ENCODE measurements at places on chromosomes 16 and 17.

DNA sequence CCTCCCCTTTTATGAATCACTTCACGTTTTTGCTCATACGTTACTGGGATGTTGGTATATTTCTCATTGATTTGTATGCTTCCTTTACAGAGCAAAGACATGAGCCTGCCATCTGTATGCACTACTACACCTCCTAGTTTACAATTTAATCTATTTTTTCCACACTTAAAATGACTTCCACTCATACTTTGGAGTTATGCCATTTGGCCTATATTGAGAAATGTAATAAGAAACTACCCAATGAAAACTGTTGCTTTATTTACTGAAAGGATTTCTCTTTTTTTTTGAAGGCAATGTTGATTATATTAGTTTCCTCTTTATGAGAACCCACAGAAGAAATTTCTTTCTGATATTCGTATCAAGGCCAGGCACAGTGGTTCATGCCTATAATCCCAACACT is 43.1 kb downstream of the DUSP14 start:
- DNase-seq, result no peak

DNA sequence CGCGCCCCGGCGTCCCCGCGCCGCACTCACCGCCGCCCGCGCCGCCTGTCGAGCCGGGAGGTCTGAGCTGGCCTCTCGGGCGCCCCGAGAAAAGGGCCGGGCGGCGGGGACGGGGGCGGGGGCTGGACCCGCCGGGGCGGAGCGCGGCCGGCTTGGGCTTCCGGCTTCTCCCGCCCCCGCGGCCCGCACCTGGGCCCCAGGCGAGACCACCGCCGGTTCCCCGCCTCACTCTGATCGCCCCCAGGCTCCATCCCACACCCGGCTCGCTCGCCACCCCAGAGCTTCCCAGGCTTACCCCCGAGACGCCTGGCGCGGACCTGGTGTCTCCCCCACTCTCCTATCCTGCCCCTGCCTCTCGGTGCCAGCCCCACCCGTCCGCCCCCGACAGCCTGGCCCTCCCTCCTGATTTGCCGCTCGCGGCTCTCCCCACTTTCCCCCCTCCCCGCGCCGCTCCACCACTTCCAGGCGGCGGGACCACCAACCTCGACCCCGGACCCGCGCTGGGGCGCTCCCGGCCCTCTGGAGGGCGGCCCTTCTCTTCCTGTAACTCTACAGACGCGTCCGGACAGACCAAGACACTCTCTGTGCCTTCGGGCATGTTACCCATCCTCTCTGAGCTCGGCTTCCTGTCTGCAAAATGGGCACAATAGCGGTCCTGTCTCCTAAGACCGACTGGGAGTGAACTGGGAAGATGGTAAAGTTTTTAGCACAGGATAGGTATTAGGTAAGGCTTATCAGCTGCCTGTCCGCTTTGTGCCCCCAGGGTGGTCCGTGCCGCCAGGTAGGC is at the start of gene LITAF:
Gene LITAF, minus strand, starts transcription at position 64 of the 787 bp plus-strand sequence. CDS start 30,189 bp downstream, outside the sequence.
- DNase-seq, result peak; percentile 24

GRCh38 chr16:66366433-66367299 is at the start of gene CDH5:
CDH5 (plus strand) TSS chr16:66366691; CDS start chr16:66379338, 12,647 bp downstream.
- no peak for DNase-seq

- DNase-seq, result peak; percentile 44
Measured at GRCh38 chr17:43468691-43469139, 15.1 kb upstream of the DHX8 start.

GRCh38 chr16:8585857-8586256 is 4.5 kb downstream of the TMEM114 start:
- no peak for DNase-seq

- no peak for DNase-seq
Measured at GRCh38 chr16:22053921-22054341, 38.4 kb upstream of the VWA3A start.

DNA sequence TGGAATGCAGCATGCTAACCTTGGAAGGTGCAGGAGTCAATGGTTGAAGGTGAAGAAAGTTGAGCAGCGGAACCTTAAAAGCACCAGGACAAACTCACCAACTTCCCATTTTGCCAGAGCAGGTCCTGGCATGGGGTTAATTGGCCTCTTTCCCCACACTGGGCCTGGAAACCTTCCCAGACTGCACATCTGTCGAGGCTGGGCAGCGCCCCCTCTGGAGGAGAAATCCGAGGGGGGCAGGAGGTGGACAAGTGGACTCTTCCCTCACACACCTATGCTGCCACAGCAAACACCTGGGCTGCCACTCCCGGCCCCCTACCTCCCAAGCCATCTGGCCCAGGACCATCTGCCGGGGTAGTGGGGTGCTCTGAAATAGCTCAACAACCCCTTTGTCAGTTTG is 232.4 kb downstream of the CBLN1 start:
- DNase-seq, result no peak

- no peak for DNase-seq
Measured at GRCh38 chr16:78368121-78369102, 269.0 kb downstream of the WWOX start.

DNA sequence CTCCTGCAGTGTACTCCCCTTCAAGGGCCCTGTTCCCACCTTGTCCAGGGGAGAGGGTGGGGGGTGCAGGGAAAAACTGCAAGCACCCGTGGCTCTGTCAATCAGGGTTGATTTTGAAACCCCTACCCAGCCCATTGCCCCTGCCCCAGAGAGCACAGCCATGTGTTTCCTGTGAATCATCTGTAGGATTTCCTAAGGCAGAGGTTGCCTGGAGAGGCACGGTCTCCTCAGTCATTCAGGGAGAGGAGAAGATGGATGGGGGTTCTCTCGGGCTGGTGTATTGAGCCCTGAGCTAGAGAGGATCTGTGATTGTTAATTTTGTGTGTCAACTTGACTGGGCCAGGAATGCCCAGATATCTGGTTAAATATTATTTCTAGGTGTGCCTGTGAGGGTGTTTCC is 3.5 kb upstream of the AGRP start:
- DNase-seq, result no peak

GRCh38 chr16:86157616-86158247 is 258.8 kb downstream of the IRF8 start:
- no peak for DNase-seq

DNA sequence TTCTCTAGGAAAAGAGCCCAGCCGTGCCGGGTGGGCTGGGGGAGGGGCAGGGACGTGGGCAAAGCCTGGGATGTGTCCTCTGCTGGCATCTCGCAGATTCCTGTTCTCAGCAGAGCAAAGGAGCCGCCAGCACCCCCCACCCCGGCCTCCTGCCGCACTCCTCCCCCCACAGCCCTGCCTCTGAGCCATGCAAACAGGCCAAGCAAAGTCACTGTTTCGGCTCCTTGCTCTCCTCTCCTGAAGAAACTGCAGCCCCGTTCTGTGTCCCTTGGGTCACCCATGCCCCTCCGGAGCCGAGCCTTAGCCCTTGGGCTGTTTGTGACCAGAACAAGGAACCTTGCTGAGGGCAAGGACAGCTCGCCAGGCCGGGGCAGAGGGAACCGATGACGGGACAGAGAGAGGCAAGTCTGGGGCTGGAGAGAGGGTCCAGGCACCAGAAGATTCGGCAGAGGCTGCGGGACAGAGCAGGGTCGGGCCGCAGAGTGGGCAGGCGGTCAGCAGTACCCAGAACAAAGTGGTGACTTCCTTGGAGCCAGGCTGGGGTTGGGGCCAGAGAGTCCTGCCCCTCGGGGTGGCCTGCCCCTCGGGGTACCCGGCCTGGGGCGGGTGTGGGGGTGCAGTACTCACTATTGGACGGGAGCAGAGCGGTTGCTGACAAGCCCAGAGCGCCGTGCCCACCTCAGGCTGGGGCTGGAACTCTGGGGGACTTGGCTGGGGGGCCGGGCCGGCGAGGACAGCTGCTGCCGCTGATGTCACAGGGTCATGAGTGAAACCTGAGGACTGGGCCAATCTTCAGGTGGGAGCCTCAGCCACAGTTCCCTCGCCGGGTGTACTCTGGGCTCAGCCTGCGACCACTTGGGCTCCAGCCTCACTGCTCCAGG is 9.2 kb upstream of the PRR29 start:
- no peak for DNase-seq

- DNase-seq, result peak; percentile 52
Measured at GRCh38 chr16:86590501-86591144, 12.3 kb downstream of the FOXL1 start.
